Effector memory CD4-positive, alpha-beta T cell (primary cell): ENCODE measurements at places on chromosomes 6 and 20.

DNA sequence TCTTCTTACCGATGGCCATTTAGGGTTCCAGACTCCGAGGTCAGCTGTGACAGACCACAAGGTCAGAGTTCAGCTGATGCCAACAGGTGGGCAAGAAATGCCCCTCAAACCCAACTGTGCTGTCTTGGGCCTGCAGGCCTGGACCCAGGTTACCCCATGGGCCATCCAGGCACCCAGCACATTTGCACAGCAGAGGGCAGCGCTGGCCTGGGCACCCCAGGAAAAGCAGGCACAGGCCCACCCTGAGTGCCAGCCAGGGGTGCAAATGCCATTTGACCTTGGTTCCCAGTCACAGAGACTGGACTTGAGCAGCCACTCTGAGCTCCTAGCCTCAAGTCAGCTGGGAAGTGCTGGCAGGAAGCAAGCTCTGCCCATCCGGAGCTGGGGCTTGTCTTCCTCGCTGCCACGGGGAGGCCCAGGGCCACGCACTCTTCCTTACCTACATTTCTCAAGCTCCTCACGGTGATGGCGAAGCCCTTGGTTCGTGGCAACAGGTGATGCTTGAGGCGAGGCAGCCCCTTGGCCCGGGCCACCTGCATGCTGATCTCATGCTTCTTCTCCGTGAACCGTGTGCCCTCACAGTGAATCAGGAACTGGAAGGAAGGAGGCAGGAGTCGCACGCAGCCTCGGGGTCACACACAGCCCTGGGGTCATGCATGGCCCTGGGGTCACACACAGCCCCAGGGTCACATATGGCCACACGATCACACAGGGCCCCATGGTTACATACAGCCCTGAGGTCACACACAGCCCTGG is 120.8 kb downstream of the AGPAT4 start:
- no peak for DNase-seq

DNA sequence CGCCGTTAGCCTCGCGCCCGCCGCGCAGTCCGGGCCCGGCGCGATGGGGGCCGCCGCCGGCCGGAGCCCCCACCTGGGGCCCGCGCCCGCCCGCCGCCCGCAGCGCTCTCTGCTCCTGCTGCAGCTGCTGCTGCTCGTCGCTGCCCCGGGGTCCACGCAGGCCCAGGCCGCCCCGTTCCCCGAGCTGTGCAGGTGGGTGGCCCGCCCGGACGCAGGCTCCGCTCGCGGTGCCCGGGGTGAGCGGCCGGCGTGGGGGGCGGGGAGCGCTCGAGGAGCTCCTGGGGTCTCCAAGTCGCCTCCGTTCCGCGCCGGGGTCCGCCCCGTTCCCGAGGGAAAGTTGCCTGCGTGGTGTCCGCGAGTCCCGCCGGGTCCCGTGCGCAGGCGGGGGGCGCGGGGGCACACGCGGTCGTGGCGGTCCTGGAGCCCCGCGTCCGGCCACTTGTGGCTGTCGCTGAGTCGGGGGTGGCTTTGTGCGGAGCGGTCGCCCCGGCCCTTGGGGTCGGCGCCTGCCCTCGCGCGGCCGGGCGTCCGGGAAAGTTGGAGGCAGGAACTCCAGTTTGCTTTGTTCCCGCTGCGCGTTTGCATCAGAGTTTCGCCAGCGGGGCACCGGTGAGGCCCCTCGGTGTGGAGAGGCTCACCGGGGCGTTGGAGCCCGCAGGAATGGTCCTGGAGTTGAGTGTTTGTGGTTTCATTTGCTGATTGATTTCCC is 476 bp downstream of the IGF2R start:
- no peak for DNase-seq

DNA sequence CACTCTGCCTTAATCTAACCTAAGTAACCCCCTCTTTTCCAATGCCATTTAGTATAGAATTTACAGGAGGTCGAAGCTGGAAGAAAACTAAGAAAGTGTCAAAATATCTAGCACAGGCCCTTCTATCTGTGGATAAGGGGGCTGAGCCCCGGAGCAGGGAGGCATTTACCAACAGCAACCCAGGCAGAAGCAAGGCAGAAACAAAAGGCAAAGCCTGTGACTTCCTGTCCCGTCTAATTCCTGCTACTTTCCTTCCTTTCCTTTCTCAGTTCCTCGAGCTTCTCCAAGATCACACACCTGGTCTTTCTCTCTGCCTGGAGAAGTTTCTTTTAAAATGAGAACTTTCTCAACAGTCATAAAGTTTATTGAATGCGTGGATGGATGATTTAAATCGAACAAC is 146.0 kb downstream of the FOXA2 start:
- no peak for DNase-seq

DNA sequence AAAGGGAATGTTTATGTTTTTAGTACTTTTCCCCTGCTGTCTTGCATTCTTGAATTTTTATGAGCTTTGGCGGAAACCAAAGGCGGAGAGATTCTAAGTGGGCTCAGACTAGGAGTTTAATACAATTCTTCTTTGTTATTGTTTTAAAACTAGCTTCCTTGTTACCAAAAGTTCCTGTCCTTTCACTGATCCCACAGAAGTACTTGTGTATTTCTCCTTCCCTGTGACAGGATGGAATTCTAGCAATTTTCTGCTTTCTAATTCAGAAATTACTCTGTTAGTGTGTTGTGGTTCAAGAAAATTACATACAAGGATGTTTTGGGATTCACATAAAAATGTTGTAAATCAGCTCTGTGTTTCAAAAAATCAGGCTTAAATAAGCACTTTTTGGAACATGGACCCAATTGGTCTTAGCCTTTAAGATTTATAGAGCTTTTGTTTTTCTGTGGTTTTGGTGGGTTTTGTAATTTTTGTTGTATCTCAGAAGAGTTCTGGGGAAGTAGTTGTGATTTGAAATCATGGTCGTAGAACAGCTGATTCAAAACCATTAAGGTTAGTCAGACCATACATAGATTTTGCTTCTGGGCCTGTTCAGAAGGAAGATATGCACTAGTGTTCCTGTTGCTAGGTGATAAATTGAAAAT is 17.6 kb upstream of the CTAGE9 start:
- no peak for DNase-seq

- no peak for DNase-seq
Measured at GRCh38 chr6:75344455-75344854, 59.9 kb upstream of the TMEM30A start.

DNA sequence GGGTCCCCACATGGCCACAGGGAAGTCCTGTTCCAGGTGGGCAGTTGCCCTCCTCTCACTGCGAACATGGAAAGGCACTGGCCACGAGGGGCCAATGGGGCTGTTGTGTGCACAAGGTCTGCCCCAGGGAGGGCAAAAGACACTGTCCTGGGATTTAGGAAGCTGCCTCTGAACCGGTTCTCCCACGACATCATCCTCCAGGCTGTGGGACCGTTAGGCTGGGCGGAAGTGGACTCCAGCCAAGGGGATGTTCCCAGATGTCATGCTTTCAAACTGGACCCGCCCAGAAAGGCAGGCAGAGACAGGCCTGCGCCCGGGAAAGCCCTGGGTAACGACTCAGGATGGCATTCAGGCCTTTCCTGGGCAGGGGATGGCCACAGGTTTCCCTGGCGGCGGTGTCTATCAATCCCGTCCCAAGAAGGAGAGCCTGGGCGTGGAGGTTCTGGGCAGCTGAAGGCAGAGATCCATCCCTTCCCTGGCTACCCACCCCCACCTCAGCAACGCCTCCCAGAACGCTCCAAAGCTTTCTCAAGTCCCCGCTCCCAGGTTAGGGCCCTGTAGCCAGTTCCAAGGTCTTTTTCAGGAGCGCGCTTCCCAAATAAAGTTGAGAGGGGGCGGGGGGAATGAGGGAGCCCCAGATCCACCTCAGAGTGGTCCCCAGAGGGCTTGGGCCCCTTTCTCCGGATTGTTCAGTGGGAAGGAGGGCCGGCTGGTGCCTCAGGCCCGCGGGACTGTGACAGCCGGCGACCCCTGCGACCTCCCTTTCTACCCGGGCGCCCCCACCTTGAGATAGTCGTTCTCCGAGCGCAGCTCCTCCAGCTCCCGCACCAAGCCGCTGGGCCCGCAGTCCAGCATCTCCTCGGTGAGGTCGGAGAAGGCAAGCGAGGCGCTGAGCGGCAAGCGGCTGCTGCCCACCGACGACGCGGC is 13.8 kb upstream of the TLDC2 start:
- DNase-seq: no peak

GRCh38 chr20:10308652-10309051 is 90.0 kb downstream of the SNAP25 start:
- DNase-seq: no peak

GRCh38 chr6:14108571-14109410 is 8.8 kb upstream of the CD83 start:
- no peak for DNase-seq

DNA sequence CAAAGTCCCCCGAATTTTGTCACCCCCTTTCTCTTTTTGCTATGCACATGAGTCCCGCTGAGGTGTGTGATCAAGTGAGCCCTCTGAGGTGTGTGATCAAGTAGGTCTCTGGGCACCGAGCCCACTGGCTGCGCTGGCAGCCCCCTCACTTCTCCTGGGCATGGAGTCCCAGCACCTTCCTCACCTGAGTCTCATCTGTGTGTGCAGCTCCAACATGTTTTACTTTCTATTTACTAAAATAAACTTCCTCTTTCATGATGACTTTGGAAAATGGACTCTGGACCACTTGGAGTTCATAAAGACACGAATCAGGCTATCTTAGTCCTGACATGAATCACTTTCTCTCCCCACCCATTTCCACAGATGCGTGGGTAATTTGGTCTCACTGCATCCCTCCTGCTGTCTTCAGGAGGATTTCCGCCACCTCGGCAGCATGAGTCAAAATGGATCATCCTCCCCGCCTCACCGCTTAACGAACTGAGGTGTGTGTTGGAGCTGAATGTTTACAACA is 39.8 kb downstream of the PRDM1 start:
- DNase-seq: no peak
